Psoas muscle (tissue), 8 donors: ENCODE measurements at places on chromosomes 13 and 19. TPM values are rescaled to one million over a fixed set of nuclear protein-coding genes. Genes with fewer than 3 reads are reported as not detected.
A peak's percentile ranks its signal among the peaks of the same experiment; 100 is the strongest.

- DNase-seq, result no peak
These were observed 33.0 kb downstream of the GPC6 start for GRCh38 chr13:93259527-93260080.

GRCh38 chr13:90413548-90413947 is 933.9 kb upstream of the MIR17HG start:
- DNase-seq, result no peak

GRCh38 chr13:24613755-24614154 is 66.5 kb upstream of the ATP12A start:
- no peak for DNase-seq

Gene SYCN
- polyA plus RNA-seq, result not detected

DNA sequence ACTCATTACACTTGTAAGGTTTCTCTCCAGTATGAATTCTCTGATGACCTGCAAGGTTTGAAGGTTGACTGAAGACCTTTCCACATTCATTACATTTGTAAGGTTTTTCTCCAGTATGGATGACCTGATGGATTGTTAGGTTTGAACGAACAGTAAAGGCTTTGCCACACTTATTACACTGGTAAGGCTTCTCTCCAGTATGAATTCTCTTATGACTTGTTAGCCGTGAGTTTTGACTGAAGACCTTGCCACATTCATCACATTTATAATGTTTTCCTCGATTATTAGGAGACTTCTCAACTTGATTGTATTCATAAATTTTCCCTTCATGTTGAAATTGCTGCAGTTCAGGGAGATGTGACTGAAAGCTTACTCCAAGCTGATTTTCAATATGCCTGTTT is 6.8 kb upstream of the ZNF347 start:
- DNase-seq, result no peak

DNA sequence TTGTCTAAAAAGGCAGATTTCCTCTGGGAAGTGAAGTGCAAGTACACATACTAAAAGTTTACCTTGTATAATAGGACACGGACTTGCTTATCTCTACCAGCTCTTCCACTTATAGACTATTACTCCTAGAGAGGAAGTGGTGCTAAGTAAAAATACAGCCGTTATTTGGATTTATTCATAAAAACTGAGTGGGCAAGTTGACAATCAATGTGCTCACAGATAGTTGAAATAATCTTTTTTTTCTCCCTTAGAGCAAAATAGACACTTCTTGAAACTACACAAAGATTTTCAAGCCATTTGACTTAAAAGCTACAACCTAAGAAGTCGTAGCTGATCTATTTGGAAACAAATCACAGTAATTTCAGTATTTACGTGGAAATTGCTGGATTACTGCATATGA is 2584.7 kb upstream of the PCDH20 start:
- DNase-seq, result no peak

Gene ZNF433
- 4.2 TPM for polyA plus RNA-seq

Gene KLK10
- 0.04 TPM for polyA plus RNA-seq

Gene FARP1
- 7.5 TPM for polyA plus RNA-seq

GRCh38 chr13:40519637-40520036 is 146.8 kb downstream of the FOXO1 start:
- DNase-seq, result peak; percentile 27

DNA sequence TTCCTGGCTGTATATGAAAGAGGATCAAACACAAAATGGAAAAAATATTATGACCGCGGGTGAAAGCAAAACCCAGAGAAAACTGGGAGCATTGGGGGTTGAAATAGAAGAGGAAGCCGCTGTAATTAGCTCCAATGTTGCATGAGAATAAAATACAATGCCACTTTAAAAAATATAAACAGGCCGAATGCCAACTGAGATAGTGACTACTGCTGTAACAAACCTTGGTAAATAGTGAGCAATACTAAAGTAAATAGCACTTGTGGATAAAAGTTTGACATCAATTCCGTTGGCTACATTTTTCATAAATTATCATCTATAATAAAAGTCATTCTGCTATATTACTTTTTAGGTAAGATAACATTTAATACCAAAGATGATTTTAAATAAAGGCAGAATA is 395.8 kb upstream of the MIR17HG start:
- DNase-seq, result no peak
